ENCODE measurements at places on chromosomes 4 and X. TPM values are rescaled to one million over a fixed set of nuclear protein-coding genes. Genes with fewer than 3 reads are reported as not detected.

The FAM241A gene
- total RNA-seq = 6.2 TPM

The GLRB gene
- not detected for total RNA-seq

The TRAM1L1 gene
- total RNA-seq = not detected

The GPR82 gene
- not detected for total RNA-seq

The PPP1R2C gene
- total RNA-seq = not detected

The LDB2 gene
- not detected for total RNA-seq

The JCHAIN gene
- not detected for total RNA-seq

The RXFP1 gene
- total RNA-seq = not detected

The ARAP2 gene
- total RNA-seq = 45.4 TPM

The CORIN gene
- not detected for total RNA-seq

The CHRDL1 gene
- total RNA-seq = not detected

The PABPC1L2A gene
- total RNA-seq = not detected

The MUC7 gene
- not detected for total RNA-seq

The SLC6A14 gene
- not detected for total RNA-seq

The HHIP gene
- not detected for total RNA-seq

All from activated CD4-positive, alpha-beta T cell treated with anti-CD3 and anti-CD28 coated beads, Interleukin-2, amount 10 ng/mL, durations not matched to agents 24 days and 14 days (primary cell).